ENCODE measurements at places on chromosomes 12 and 14. TPM values are rescaled to one million over a fixed set of nuclear protein-coding genes. Genes with fewer than 3 reads are reported as not detected.

Gene TMTC1
- total RNA-seq: 26.8 TPM

Gene PPP1R36
- total RNA-seq: 0.54 TPM

Gene GLS2
- total RNA-seq: 2.5 TPM

Gene GPR68
- 1.2 TPM for total RNA-seq

Gene DIO2
- total RNA-seq: not detected

Gene LYZ
- total RNA-seq: 703 TPM

Gene SLC4A8
- total RNA-seq: 13.5 TPM

Gene LRTM2
- total RNA-seq: not detected

DNA sequence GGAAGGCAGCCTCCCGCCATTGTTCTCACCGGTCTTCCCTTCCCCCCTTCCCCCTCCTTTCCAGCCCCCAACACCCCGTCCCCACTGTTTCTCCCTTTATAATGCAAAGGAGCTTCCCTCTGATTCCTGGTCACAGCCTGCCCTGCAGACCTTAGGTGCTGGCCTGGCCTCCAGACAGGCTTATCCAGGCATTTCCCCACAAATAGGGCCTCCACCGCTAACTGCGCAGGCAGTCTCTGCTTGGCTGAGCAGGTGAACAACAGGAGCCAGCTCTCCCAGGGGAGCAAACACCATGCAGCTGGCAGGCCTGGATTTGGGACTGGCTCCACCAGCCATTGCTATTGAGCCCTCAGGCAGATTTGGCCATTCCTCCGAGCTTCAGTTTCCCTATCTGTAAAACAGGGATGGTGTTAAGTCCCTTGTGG lies 46.0 kb downstream of the SMIM41 start:
- DNase-seq: no peak

GRCh38 chr12:46364777-46365580 lies 7.6 kb downstream of the SLC38A2 start:
- no peak for DNase-seq

- no peak for DNase-seq
Observed at GRCh38 chr14:96304956-96305355, 48.9 kb downstream of the BDKRB1 start.

- no peak for DNase-seq
Observed at GRCh38 chr12:75628916-75629315, 117.5 kb upstream of the KRR1 start.

GRCh38 chr14:34214961-34215360 lies 247.1 kb downstream of the SPTSSA start:
- no peak for DNase-seq

DNA sequence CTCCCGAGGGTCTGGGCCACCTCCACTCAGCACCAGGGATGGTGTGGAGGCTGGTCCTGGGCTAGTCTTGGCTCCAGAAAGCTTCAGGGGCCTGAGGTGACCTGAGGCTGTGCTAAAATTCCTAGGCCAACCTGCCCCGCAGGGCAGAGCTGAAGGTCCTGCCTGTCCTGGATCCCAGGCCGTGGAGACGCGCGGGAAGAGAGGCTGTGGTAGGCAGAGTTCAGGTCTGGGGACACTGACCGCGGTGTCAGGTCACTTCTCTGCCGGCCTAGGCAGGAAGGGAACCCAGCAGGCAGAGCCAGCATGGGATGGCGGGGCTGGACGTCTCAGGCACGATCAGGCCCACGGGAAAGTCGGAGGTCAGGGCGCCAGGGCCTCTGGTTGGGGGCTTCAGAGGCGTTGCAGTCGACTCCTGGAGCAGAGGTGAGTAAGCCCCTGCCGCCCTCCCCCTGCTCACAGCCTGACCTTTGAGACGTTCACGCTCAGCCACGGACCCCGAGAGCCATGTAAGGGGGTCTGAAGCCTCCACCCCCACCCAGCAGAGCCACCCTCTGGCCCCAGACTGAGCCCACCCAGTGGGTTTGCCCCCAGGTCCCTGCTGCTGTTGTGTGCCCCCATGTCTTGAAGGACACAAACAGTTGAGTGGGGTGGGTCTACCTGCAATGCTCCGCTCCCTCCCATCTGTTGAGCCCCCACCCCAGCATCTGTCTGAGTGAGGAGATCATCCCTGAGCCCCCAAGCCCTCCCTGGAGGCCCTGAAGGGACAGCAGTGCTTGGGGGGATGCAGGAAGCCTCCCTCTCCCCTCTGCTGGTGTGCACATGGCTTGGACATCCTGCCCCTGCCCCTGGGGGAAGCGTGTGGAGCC lies 142.7 kb downstream of the KIF26A start:
- DNase-seq: peak; percentile 18

DNA sequence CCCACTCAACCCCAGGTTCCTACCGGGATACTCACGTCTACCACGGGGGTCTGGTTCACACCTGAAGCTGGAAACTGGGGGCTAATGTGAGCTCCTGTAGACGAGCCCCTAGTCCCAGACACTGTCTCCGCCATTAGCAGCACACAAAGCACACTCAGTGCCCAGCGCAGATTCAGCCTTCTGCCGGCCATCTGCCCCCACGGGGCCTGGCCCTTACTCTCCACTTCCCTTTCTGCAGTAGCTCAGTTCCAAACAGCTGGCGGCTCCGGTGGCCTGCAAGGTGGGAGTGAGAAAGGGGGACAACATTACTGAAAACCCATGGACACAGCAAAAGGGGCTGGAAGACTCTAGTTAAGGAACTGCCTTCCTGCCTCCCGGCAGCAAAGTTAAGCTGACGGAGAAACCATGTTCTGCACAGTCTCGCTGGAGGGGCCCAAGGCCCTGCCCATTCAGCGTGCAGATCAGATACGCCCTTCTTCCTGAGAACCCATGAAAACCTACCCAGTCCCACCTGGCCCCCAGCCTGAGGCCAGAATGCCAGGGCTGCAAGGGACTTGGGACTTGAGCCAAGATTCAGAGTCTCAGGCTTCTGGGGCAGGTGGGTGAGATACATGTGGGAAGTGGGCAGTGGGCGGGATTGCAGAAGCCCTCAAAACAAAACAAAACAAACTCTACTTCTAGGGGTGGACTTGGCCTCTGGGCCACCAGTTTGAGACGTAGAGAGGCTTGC lies 2.1 kb downstream of the SLC8B1 start:
- no peak for DNase-seq

GRCh38 chr14:92890830-92891588 lies 31.9 kb upstream of the CHGA start:
- DNase-seq: no peak
